GM12864 (cell line): ENCODE measurements at places on chromosomes 11 and 22.

GRCh38 chr11:105589346-105589745 is 20.5 kb upstream of the GRIA4 start:
- no peak for DNase-seq

GRCh38 chr11:93084727-93085505 is 112.9 kb downstream of the SLC36A4 start:
- no peak for DNase-seq

- no peak for DNase-seq
Observed at GRCh38 chr22:39496131-39496838, 5.8 kb upstream of the MIEF1 start.

- DNase-seq = no peak
Observed at GRCh38 chr11:78417175-78417887, at the start of gene GAB2. Gene GAB2 (minus strand): TSS chr11:78417820. CDS start chr11:78417720, 100 bp downstream.

GRCh38 chr11:19656140-19656541 is 56.5 kb upstream of the NAV2 start:
- no peak for DNase-seq

- DNase-seq = no peak
Observed at GRCh38 chr11:79025622-79026021, 415.2 kb downstream of the TENM4 start.

- DNase-seq = no peak
Observed at GRCh38 chr11:121656328-121657090, 203.7 kb upstream of the SORL1-AS1 start.

DNA sequence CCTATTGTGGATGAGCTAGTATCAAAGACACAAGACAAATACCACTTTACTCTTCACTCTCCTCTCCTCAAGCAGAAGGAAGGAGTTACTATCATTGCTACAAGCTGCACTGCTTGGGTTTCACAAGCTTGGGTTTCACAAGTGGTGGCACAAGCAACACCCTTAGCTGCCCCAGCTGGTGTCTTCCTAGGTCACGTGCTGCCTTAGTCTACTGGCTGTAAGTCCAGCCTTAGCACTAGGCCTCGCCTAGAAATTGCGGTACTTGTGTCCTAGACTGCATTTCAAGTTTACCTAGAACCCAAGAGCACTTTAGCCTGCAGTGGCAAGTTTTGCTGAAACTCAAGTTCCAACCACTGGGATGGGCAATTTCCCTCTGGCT is 86.6 kb downstream of the EHF start:
- no peak for DNase-seq

GRCh38 chr22:38423512-38424503 is 31.2 kb downstream of the KCNJ4 start:
- no peak for DNase-seq

DNA sequence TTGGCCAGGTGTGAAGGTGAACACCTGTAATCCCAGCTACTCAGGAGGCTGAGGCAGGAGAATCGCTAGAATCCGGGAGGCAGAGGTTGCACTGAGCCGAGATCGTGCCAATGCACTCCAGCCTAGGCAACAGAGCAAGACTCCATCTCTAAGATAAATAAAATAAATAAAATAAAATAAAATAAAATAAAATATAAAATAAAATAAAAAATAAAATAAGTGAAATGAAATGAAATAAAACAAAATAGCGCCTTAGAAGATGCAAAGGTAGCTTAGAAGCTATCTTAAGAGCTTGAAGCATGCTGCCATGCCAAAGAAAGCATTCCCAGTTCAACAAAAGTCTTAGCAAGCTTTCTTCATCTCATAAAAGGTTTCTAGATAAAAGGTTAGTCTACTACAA is 6.9 kb upstream of the APOBEC3C start:
- no peak for DNase-seq

- no peak for DNase-seq
Observed at GRCh38 chr11:102177974-102178631, 67.9 kb downstream of the YAP1 start.

GRCh38 chr22:42805016-42805997 is 51.8 kb downstream of the ARFGAP3 start:
- no peak for DNase-seq

DNA sequence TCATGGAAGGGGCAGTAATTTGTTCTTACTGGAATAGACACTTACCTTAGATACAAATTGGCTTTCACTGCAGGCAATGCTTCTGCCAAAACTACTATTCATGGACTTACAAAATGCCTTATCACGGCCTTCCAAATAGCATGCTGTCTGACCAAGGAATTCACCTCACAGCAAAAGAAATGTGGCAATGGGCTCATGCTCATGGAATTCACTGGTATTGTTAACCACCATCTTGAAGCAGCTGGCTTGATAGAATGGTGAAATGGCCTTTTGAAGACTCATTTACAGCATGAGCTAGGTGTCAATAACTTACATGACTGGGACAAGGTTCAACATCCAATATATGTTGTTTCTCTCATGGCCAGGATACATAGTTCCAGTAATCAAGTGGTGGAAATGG is 21.9 kb downstream of the OR5B21 start:
- DNase-seq = no peak

GRCh38 chr11:86171627-86172026 is 72.9 kb upstream of the EED start:
- DNase-seq = no peak

GRCh38 chr11:78708388-78708787 is 133.7 kb upstream of the NARS2 start:
- DNase-seq = no peak

GRCh38 chr11:4611986-4612385 is 4.0 kb upstream of the TRIM68 start:
- DNase-seq = no peak

DNA sequence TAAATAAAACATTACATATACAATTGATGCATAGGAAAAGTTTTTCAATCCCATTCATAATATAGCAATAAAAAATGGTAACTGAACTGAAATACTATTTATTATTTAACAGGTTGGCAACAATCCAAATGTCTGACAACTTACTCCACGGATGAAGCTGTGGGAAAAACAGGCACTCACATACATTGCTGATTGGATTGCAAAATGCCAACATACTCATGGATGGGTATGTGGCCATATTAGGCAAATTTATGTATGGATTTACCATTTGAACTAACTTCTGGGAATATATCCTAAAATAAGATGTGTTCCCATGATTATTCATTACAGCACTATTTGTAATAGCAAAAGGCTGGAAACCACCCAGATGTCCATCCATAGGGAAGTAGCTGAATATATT is 3.2 kb upstream of the BIRC2 start:
- no peak for DNase-seq

- no peak for DNase-seq
Observed at GRCh38 chr11:23948851-23949250, 548.0 kb upstream of the LUZP2 start.
